ENCODE measurements at places on chromosomes 6 and 20.

DNA sequence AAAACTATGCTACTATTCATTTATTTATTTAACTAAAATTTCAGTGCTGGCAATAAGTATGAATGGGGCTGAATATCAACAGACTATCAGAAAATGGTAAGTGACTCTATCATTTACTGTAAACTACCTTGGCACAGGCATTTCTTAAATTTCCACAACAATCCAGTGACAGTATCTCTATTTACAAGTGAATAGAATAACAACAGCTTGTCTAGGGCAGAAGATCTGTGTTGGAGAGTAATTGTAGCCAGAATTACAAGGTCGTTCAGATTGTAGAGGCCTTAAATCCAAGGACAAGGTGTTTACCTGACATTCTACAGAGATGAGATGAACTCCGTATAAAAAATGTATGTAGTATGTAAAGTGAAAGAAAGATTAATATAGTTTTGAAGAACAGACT, 193.8 kb upstream of the SIM1 start:
- DNase-seq = no peak

GRCh38 chr20:15370370-15370769, 1033.0 kb upstream of the FLRT3 start:
- DNase-seq = no peak

GRCh38 chr6:118808793-118809638, 84.9 kb upstream of the ASF1A start:
- DNase-seq = no peak

- no peak for DNase-seq
Measured at GRCh38 chr20:36070451-36070850, 84.1 kb upstream of the EPB41L1 start.

DNA sequence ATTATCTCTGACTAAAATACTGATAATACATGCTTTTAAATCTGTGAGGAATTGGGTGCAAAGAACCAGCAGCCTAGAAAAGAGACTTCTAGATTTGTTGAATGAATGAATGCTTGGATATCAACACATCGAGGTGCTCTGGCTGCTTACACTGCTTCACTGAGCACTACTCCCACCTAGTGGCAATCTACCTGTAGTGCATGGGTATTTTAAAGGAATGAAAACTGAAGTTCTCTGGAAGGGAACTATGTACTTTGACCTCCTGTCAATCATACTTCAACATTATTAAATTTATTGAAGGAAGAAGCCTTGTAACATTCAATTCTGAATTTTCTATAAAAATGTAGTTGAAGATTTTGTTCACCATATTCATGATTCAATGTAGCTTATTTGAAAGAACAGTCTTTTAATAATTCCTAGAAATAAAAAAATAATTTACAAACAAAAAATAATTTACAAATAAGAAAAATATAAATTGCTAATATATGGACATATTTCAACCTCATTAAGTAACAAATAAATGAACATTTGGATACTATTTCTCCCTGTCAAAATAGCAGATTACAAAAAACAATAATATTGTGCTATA, 111.2 kb upstream of the MMS22L start:
- DNase-seq = peak; percentile 10

DNA sequence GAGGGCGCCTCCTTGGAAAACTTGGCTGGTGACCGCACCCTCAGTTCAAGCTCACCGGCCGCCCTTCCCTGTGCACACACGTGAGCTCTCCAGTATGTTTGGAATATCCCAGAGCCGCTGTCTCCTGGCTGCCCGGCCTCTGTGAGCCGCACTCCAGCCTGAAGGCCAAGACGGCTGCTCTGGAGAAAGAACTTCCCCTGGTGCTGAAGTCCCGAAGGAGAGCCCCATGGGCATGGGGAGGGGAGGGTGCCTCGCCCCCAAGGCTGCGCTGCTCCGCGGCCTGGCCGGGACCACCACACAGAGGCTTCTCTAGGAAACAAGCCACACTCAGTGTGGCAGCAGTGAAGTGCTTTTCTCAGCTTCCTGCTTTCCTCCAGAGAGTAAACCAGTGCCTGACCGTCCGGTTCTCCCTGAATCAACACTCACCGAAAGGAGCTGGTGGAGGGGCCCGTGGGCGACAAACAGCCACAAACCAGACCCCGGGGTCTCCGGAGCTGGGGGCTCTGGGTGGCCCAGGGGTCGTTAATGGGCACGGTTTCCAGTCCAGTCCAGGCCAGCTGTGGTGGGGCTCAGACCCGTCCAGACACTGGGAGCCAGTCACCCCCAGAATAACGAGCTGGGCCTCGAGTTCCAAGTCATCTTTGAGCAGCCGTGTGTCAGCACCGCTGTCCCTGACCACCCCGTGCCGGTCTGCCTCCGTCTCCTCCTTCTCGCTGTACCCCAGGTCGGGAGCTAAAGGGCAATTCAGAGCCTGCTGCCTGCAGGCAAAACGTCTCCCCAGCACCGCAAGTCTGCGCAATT, 87.4 kb upstream of the BHLHE23 start:
- no peak for DNase-seq

DNA sequence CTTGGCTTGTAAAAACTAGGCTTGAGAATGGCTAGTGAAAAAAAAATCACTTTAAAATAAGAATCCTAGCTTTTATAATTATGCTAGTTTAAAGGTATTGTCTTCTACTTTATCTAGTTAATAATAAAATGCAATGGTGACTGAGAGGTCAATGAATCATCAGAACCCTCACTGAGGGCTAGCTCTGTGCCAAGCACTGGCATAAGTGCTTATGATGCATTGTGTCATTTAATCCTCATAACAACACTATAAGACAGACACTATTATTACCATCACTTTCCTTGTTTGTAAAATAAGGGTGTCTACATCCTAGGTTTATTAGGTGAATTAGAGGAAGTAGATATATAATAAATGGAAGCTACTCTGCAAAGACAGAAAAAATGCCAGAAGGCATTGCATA, 144.3 kb downstream of the F13A1 start:
- DNase-seq = no peak

GRCh38 chr20:12306107-12306506, 388.4 kb downstream of the BTBD3 start:
- DNase-seq = no peak

GRCh38 chr6:154408891-154409500, 52.4 kb upstream of the IPCEF1 start:
- DNase-seq = peak; percentile 43

DNA sequence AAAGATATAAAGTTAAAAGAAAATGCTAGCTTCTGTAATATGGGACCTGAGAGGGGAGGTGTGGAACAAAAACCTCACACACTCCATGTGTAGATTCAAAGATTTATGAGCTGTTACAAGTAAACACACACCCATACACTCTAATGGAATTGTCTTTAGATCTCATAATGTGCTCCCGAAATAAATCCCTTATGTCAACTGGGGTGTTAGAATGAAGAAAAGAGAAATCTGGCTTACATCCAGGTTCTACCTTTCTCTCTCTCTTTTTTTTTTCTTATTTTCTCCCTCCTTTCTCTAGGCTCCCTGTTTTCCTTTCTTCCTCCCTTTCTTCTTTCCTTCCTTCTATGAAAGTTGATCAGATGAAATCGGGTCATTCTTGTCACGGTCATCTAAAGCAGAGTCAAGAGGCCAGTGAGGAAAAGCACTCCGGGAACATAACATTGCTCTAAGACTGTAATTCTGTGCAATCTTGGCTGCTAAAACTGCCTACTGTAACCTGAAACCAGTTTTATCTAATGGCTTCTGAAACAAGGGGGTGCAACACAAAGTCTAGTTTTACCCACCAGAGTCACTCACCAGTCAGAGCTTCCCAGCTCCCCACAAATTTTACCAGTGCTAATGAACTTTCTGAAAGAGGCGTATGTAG, 68.3 kb upstream of the BTBD3 start:
- DNase-seq = no peak

- DNase-seq = peak; percentile 24
Measured at GRCh38 chr6:148440877-148441453, 98.3 kb downstream of the SASH1 start.

DNA sequence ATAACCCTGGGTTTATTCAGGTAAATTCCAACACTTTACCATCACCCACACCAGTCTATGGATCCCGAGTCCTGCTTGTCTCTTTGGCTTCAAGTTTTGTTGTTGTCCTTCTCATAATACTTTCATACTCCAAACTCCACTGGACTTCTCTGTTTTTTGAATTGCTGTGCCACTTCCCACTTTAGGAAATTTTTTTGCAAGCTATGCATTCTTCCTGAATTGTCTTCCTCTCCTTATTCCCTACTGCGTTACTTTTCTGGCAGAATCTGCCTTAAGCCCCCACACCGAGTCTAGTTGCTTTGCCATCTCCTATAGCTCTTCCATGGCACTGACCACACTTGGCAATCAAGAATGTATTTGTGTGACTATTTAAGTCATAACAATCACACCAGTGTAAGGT, 96.1 kb downstream of the TSHZ2 start:
- DNase-seq = no peak

- DNase-seq = no peak
Measured at GRCh38 chr20:61761453-61762166, 304.1 kb downstream of the TAF4 start.

DNA sequence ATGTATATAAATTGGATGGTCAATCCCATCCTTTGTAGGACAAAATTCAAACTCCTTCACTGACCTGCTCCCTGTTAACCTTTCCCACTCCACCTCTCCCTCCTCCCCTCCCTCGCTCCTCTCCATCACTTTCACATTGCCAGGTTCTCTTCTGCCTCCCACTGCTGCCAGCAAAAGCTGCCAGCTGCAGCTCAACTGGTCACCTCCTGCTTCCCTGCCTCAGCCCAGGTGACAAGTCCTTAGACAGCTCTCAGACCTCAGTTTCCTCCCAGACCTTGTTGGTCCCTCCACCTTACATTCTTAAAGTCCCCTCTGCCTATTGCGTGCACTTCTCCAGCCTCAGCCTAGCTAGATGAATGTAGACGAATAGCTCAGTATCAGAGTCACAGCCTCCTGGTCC, 23.3 kb upstream of the RTF2 start:
- no peak for DNase-seq

- DNase-seq = peak; percentile 47
Measured at GRCh38 chr6:157514659-157515496, 133.9 kb downstream of the ZDHHC14 start.

DNA sequence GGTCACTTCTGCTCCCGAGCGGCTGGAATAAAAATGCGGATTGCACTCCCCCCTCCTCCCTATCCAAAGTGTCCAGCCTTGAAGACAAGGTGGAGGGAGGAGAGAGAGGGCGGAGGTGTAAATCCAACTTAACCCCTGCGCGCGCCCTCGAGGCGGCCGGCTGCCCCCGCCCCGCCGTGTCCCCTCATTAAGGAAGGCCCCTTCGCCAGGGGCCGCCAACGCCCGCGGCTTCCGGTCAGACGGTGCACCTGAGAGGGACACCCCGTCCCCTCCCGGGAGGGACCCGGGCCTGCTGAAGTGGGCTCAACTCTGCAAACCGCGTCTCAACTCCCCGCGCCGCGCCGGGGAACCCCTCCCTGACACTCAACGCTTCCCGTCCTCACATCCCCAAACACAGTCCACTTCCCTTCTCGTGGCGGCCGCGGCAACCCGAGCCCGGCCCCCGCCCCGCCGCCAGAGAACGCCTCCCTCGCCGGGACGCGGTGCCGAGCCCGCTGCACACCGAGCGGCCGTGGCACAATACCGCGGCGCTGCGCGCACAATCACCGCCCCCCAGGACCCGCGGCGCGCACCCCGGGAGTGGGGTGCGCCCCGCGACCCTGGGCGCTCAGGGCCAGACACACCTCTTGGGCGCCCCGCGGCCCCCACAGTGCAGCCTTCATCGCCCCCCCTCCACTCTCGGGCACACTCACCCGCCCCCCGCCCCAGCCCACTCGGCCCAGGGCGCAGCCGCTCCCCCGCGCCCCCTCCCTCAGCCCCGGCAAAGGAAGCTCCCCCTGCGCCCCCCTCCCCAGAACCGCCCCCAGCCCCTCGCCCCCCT, 102.5 kb downstream of the NOL4L start:
- DNase-seq = no peak

- no peak for DNase-seq
Measured at GRCh38 chr6:166601956-166602355, 15.5 kb upstream of the RAMACL start.

GRCh38 chr6:18324706-18325042, 60.3 kb upstream of the DEK start:
- no peak for DNase-seq

DNA sequence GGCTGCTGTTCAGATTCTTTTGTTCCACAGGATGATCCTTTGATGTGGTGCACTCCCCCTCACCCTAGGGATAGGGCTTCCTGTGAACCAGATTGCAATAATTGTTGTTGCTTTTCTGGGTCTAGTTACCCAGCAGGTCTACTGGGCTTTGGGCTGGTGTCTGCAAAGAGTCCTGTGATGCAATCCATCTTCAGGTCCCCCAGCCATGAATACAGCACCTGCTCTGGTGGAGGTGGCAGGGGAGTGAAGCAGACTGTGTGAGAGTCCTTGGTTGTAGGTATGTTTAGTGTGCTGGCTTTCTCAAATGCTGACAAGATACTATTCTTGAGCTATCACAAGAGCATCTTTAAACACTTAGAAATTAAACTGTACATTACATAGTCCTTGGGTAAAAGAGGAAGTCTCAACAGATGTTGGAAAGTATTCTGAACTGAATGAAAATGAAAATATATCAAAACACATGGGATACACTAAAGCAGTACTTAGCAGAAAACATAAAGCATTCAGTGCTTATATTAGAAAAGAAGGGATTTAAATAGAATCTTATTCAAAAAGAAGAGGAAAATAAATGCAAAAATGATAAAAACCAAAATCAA, 49.1 kb upstream of the CCR6 start:
- no peak for DNase-seq

DNA sequence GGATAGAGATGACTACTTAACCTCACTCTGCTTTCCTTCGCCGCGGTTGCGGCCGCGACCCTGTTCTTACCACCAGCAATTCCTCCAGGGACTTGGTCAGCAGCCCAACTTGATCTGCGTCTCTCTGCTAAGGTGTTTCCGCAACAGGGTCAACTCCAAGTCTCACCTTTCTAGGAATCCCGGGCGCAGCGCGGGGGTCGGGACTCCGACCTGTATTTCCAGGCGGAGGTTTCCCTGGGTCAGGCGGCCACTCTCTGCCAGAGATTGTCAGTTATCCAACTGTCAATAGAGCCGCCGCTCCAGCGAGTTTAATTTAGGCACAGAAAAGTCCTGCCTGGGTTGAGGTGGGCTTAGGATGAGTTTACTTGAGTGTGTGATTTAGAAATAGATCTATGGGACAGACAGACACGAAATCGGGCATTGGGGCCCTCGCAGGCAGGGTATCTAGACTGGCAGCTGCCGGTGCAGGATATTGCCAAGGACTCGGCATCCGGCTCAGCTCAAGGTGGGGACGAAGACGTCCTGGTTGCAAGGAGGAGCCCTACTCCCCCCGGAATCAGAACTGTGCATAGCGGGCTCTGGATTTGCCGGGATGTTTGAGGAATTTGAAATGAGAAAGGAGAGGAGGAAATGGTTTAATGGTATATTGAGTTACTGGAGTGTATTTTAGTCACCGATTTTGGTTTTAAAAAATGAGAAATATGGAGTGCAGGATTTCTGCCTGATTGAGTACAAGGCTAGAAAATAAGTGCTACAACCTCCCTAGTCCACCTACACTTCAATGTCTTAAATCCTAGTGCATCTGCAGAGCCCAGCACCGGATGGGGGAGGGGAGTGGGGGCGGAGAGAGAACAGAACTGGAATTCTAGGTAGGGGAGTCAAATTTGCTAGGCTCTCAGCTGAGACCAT, 23.7 kb downstream of the POM121L2 start:
- DNase-seq = peak; percentile 28

Data from A549 (cell line).